Adrenal gland (tissue), 19 donors: ENCODE measurements at places on chromosomes 11 and 22. TPM values are rescaled to one million over a fixed set of nuclear protein-coding genes. Genes with fewer than 3 reads are reported as not detected.

The GLB1L2 gene
- total RNA-seq, result 1.5 TPM

DNA sequence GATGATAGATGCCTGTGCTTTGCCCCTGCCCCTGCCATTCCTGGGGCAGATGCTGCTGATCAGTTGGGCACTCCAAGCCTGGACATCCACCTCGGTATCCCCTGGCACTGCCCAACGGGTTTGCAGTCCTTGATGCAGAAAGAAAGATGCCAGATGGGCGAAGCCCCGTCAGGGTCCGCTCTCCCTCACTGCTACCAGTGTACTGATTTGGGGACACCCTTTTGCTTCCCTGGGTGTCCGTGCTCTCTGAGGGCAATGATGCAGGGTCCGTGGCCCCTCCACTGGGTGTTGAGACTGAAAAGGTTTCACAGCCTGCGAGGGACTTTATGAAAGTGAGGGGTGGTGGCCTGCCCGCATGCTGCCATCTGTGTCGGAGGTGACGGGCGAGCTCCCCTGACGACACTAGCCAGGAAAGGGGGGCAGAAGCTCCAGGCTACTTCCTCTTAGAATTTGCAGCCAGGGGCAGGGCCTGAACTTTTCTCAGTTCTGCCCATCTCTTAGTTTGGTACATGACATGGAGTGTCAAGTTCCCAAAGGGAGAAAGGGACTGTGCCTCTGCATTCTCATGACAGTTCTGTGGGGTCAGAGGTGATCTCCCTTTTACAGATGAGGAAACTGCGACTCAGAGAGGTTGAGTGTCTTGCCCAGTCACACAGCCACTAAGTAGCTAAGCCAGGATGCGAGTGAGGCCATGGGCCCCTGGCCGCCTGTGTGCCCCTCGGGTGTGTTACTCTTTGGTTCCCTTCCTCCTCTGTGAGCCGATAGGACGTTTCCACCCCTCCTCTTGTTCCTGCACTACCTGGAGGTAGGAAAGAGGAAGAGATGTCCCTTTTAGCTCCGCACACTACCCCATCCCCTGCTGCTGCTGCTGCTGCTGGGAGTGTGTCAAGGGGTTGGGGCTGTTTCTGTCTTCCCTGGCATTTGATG lies 96.6 kb downstream of the BCR start:
- H3K4me1 ChIP-seq, result no peaks in the 10 kb centered on the region
- H3K36me3 ChIP-seq, result peaks cover 22% of the 10 kb centered on the region
- no peak for DNase-seq
- no peak overlapping the region for H3K4me3 ChIP-seq
- no peaks in the 10 kb centered on the region for H3K27me3 ChIP-seq

- H3K27me3 ChIP-seq, result peaks cover 30% of the 10 kb centered on the region
- H3K4me1 ChIP-seq, result peaks cover 9% of the 10 kb centered on the region
- peak overlapping the region; percentile 49 for H3K27ac ChIP-seq
- H3K36me3 ChIP-seq, result no peaks in the 10 kb centered on the region
- H3K4me3 ChIP-seq, result no peak overlapping the region
Measured at GRCh38 chr11:17734986-17735817, 621 bp downstream of the KCNC1 start.

DNA sequence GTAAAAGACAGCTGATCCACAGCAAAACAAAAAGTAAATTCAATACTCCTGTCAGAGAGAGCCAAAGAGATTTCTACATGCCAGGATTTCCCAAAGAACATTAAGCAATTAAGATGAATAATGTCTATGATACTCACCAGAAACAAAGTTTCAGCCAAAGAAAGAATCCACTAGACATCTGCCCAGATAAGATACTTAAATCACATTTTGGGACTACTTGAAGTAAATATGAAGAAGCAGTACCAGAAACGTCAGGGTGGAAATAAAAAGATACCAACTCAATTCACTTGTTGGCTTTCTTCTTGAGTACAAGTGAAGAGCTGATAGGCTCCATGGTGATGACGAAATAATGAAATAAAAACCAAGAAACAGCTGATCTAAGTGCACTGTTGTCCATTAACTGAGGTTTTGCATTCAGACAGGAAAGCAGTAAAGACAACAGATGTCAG lies 31.6 kb upstream of the ARHGAP32 start:
- no peaks in the 10 kb centered on the region for H3K27me3 ChIP-seq
- no peak overlapping the region for H3K4me3 ChIP-seq
- H3K4me1 ChIP-seq, result peaks cover 15% of the 10 kb centered on the region
- H3K36me3 ChIP-seq, result no peaks in the 10 kb centered on the region
- peak overlapping the region; percentile 8 for H3K27ac ChIP-seq
- no peak for DNase-seq

DNA sequence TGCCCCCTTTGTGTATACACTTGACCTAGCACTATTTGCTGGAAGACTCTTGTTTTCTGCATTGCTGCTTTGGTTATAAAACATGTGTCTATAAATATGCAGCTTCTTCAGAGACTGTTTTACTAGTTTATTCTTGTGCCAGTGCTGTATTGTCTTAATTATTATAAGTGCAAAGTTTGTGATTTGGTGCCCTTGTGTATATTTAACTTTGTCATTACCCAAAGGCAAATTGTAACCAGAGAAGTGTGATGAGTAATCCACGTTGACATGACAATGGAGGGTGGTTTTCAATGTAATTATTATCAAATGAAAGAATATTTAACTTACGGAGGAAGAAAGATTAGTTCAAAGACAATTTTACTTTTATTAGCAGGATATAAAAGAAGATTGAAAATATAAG lies 75.0 kb upstream of the PRODH start:
- no peak overlapping the region for H3K4me3 ChIP-seq
- H3K27ac ChIP-seq, result no peak overlapping the region
- no peaks in the 10 kb centered on the region for H3K36me3 ChIP-seq
- no peaks in the 10 kb centered on the region for H3K4me1 ChIP-seq
